ENCODE measurements at places on chromosomes 11 and 22.

DNA sequence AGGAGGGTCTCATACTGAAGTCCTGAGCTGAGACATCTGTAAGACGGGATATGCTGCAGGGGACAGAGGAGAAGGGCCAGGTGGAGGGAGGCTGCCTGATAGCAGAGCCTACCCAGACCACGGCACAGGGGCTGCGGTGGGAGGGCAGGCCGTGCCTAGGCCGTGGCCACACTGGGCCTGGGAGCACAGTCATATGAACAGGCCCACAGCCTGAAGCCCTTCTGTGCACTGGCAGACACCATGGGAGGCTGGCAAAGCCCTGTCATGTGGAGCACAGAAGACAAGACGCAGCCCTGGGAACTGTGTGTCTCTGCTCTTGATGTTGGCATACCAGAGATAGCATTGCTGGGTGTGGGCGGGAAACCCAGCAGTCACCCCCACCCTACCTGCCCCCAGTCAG is 3.3 kb downstream of the SPATA19 start:
- DNase-seq: no peak

DNA sequence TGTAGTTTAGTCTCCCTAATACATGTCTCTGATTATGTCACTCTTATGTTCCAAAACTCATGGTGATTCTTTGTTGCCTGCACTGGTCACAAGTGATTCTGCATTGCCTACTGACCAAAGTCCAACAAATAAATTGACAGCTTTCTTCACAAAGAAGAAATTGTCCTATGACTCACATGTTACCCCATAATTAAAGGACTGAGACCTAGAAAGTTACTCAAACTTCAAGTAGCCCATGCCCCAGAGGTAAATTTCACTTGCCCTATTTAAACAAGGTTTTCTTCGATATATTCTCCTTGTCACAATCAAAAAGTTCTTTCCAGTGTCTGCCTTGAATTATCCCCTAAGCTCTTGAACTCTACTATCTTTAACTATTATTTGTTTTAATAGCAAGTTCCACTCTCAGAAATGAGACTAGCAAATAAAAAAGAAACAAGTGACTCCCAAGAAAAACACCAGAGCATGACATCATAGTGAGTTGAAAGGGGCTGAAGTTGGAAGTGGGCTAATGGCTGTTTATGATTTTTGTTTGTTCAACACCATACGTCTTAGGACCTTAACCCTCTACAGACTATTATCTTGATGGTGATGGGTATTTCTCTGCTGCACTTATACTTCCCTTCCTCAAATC is 94.5 kb upstream of the BLID start:
- no peak for DNase-seq

- no peak for DNase-seq
Observed at GRCh38 chr11:2814751-2815150, 70.8 kb downstream of the CDKN1C start.

GRCh38 chr11:69518081-69518950 is 36.9 kb downstream of the LINC01488 start:
- no peak for DNase-seq

DNA sequence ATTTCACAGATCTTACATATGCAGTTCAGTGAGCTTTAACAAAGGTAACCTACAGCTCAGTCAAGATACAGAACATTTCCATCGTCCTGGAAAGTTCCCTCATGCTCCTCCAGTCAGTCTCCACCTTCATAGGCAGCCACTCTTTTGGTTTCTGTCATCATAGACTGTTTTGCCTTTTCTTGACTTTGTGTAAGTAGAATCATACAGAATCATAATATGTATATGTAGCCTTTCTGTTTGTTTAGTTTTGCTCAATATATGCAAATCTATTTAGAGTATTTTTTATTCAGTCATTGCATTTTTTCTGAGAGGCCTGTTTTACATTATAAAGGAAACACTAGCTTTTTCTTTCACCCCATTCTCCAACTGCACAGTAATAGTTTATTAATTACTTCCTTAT is 15.0 kb upstream of the DNAJB7 start:
- no peak for DNase-seq

GRCh38 chr11:119983240-119983732 is 154.6 kb downstream of the TRIM29 start:
- no peak for DNase-seq

- no peak for DNase-seq
Observed at GRCh38 chr11:129766898-129767604, 48.6 kb upstream of the TMEM45B start.

- no peak for DNase-seq
Observed at GRCh38 chr11:31806186-31806927, 4.8 kb downstream of the PAX6 start.

- no peak for DNase-seq
Observed at GRCh38 chr11:76194872-76195668, 11.2 kb downstream of the WNT11 start.

- no peak for DNase-seq
Observed at GRCh38 chr11:44716256-44716655, 10.5 kb upstream of the TSPAN18 start.

- DNase-seq: no peak
Observed at GRCh38 chr22:47409539-47410275, 647.3 kb downstream of the TBC1D22A start.

- no peak for DNase-seq
Observed at GRCh38 chr11:14445542-14446530, 53.8 kb downstream of the COPB1 start.

DNA sequence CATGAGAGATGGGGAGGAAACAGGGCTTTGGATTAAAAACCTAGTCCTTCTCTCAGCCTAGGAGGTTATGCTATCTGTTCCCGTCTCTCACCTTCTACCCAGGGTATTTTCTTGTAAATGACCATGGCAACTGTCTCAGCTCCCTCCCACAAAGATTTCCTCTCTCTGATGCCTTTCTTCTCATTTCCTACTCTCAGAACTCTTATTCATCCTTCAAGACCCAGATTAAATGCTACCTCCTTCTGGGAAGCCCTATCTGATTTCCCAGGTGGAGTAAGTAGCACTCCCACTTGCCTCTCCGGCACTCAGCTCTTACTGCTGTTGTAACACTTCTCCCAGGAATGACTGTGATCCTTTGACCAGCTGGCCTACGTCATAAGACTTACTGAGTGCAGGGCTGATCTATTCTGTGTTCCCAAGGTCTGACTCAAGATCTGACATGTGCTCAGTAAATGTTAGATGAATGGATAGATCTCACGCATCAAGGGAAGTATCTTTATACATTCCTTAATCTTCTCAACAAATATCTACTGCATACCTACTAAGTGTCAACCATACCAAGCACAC is 175.0 kb downstream of the TENM4 start:
- peak; percentile 9 for DNase-seq

GRCh38 chr11:69947059-69947792 is 128.0 kb upstream of the FGF3 start:
- DNase-seq: no peak

DNA sequence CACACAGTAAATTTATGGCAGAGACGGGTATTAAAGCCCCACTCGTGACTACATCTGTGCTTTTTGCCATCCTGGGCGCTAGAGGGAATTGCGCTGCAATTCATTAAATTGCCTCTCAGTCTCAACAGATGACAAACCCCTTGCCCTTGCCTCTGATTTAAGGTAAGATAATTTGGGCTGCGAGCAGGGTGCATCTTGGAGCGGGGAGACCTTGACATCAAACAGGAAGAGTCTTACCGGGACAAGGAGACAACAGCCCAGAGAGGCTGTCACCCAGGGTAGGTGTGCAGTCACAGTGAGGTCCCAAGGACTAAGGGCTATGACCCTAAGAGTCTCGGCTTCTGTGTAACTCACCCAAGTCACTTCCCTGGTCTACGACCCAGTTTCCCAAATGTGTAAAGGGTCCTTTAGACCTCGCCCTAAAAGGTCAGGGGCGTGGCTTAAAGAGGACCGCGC is 449 bp upstream of the TOM1 start:
- peak; percentile 58 for DNase-seq

- DNase-seq: peak; percentile 6
Observed at GRCh38 chr22:47009304-47010101, 247.1 kb downstream of the TBC1D22A start.

- DNase-seq: no peak
Observed at GRCh38 chr11:118243993-118244762, 8.0 kb downstream of the MPZL3 start.

- no peak for DNase-seq
Observed at GRCh38 chr11:107860688-107861087, 2.1 kb upstream of the SLC35F2 start.

DNA sequence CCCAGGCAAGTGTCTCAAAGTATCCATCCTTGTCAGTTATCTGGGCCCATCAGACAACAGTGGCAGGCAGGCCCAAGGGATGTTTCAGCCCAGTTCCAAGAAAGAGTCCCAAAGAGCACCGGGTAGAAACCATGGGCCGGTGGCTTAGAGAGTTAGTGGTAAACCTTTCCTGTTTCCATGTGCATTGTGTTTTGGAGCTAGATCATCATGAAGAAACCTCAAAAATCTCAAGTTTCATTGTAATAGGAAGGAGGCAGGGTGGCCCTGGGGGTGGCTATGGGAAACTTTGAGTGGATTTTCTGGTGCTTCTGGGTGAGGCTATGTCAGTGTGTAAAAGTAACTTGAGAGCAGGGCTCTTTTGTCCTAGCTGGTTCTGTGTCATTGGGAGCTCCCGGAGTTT is 68.1 kb downstream of the UBASH3B start:
- DNase-seq: no peak

DNA sequence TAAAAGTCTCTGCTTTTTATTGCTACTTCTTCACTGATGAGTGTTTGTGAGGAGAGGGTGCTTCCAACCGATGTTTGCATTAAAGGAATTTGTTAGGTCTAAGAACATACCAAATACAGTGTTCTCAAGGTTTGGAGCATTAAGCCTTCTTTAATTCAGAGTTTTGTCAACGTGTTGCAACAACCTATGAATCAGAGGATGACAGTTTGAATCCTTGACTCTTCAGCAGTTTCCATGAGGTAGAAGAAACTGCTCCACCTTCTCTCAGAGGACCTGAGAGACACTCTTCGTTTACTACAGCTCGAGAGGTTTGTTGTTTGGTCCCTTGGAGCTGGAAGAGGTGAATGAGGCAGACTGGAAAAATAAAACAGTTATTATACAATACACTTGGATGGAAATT is 55.7 kb downstream of the NCAM1 start:
- DNase-seq: no peak

- peak; percentile 72 for DNase-seq
Observed at GRCh38 chr11:83449338-83449913, 163.3 kb upstream of the CCDC90B start.

DNA sequence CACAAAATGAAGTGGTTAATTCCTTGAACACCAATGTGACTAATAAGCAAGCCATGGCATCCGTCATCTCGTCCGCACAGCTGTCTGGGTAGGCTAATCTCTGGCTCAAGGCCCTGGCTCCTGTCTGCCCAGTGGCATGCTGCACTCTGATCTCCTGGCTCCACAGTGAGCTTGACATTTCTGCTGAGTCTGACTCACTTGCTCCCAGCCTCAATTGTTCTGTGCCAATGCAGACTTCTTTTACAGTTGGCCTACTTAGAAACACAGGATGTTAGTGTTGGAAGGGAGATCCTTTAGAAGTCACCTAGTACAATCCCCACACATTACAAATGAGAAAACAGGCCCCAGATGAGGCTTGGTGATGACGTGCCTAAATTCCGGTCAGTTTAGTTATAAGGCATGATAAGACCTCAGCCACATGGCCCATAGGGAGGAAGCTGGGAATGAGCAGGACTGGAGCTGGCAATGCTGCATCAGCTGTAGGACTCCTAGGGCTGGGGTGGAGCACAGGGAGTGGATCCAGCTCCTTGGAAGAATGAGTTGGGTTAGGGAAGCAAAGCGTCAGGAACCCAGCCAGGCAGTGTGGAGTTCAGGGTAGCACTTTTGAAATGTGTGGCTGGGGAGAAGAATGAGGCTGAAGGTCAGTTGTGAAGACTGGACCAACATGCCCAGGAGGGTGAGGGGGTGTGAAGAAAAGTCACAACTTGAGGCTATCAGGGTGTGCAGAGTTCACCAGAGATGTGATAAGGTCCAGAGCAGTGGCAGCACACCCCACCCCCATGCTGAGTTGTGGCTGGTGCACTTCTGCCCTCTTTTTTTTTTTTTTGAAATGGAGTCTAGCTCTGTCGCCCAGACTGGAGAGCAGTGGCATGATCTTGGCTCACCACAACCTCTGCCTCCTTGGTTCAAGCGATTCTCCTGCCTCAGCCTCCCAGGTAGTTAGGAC is 70.2 kb upstream of the EED start:
- DNase-seq: peak; percentile 94

- DNase-seq: no peak
Observed at GRCh38 chr11:69402251-69402887, 79.1 kb upstream of the LINC01488 start.

- no peak for DNase-seq
Observed at GRCh38 chr22:39122772-39123470, 25.9 kb downstream of the APOBEC3H start.

DNA sequence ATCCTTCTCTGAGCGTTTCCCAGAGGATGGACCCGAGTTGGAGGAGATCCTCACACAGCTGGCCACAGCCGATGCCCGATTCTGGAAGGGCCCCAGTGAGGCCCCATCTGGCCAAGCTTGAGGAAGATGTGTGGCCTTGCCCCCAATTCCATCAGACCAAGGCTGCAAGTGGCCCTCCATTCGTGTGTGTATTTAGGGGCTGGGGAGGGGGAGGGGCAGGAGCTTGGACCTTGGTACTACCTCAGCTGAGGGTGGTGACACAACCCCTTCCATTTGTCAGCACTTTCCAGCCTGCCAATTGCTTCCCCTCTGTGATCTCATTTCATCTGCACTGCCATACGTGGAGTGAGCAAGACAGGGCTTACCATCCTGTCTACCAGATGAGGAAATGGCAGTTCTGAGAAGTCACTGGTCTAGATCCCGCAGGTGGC is 1.3 kb upstream of the BBS1 start:
- no peak for DNase-seq

DNA sequence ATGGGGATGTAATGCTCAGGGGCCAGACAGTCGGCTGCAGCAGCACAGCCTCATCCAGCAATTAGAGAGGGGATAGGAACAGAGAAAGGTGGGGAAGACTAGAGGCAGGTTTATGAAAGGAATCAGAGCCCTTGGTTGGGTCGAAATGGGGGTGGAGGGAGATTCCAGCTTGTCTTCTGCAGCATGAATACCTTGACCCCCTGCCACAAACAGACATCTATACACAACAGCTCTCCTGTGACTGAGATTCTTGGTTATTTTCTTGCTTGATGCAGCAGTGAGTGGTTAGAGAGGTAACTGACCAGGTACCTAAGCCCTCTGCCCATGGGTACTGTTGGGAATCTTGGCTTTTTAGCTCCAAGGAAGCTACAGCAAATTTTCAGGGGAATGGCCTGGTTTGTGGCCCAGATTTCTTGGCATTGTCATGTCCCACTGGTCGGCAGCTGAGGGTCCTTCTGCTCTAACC is at the start of gene TRIM49D1:
TSS of gene TRIM49D1 (minus strand) at position 51 of the 466 bp plus-strand sequence. CDS start 4,535 bp downstream, outside the sequence.
- DNase-seq: no peak

DNA sequence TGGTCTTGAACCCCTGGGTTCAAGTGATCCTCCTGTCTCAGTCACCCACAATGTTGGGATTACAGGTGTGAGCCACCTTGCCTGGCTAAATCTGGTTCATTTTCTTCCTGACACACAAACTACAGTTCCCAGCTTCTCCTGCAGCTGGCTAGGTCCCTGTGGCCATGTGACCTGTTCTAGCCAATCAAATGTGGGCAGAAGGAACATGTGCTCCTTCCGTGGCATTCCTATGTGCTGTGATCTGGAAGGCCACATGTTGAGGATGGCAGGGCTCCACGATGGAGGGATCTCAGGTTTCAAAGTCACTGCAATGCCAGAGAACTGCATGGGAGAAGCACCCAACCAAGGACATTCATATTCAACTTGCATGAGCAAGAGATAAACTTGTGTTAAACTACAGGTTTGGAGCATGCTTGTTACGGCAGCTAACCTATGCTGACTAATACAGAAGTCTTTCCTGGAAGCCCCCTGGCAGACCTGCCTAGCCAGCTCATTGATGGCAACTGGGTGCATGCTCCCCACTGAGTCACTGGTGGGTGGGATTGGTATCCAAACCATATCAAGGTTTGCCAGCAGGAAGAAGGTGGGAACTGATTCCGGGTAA is 86.0 kb downstream of the RPS6KA4 start:
- no peak for DNase-seq

Data from trophoblast cell (in vitro differentiated cells and primary cell).